ENCODE measurements at places on chromosomes 13 and 19.

GRCh38 chr19:38003438-38004185 lies 96.6 kb downstream of the SIPA1L3 start:
- DNase-seq = no peak

DNA sequence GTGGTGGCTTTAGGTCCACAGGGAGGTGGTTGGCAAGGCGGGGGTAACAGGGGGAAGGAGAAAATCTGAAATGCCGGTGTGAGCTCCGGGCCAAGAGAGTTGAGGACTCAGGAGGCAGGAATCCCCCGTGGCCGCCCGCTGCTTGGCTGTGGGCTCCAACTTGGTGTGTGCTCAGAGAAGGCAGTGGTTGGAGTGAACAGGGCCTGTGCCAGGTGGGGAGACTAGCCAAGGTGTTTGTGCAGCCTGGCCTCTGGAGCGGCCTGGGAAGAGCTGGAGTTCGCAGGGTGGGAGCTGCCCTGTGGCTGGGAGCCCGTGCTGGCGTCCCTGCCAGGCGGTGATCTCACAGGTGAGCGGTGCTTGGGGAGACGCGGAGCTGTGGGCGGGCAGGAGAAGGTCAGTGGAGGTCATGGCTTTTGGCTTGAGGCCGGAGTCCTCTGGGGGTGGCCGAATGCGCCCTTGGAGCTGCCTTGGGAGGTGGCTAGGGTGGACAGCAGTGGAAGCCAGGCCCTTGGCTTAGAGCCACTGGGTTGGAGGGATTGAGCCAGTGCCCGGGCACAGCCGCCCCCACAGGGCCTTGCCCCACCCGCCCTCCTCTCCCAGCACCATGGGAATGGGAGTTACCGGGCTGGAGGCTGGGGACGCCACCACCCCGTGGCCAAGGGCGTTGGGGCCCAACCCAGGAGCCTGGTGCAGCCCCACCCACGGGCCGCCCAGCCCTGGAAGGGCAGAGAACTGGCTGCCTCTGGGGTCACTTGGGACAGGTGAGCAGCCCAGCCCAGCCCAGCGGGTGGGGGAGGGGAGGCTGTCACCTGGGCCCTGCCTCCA lies 7.1 kb upstream of the CIRBP start:
- DNase-seq = peak; percentile 69

- no peak for DNase-seq
Measured at GRCh38 chr13:80340651-80341100, 250 bp downstream of the SPRY2 start.

- no peak for DNase-seq
Measured at GRCh38 chr19:58385891-58386575, 1.0 kb upstream of the RPS5 start.

DNA sequence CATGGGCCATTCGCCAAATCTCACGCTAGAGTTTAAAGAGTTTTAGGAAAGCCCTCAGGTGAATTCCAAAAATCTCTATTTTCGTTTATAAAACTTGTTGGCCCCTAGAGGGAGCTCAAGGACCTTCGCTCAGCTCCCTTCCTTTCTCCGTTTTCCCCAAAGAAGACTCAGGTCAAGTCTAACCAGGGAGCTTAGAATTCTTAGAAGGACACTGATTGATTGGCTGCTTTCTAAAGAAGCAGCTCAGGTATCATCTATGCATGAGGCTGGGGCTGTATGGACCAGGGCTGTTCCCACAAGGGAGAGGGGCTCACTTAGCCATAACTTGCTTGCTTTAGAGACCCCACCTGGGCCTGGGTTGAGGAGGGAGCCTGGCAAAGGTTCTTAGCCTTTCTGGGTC lies 20.5 kb downstream of the DZIP1 start:
- DNase-seq = peak; percentile 49

GRCh38 chr13:31049833-31050232 lies 111.9 kb downstream of the HSPH1 start:
- DNase-seq = no peak

DNA sequence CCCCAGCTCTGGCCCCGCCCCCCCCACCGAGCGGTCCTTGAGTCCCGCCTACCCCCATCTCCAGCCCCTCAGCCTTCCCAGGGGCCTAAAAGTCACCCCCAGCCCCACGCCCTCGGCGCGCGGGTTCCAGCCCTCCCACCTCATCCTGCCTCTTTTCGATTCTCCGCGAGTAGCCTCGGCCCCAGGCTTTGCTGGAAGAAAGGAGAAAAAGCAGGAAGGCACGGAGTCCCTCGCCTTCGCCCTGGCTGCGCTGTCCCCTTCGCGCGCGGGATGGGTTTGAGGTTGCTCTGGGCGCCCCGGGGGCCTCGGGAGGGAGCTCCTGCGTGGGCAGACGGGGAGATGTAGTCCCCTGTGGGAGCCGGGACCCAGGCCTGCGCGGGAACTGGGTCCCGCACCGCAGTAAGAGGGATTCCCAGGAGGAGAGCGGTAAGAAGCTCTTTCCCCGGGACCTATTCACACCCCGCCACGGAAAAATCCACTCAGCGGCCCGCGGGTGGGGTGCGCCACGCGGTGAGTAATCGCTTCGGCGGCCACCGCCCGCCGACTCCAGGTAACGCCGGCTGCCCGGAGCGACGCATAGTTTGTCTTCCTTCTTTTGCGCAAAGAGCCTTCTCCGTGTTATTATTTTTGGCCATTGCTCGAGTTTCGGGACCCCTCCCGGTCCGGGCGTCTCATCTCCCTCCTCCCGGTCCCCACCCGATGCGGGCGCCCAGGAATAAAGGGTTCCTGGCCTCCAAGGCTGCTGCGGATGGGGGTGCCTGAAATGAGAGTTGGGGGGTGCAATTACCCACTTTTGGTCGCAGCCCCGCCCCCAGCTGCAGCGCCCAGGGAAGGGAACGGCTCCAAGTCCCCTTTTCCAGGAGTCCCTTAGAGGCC lies 865 bp upstream of the CRLF1 start:
- DNase-seq = no peak

DNA sequence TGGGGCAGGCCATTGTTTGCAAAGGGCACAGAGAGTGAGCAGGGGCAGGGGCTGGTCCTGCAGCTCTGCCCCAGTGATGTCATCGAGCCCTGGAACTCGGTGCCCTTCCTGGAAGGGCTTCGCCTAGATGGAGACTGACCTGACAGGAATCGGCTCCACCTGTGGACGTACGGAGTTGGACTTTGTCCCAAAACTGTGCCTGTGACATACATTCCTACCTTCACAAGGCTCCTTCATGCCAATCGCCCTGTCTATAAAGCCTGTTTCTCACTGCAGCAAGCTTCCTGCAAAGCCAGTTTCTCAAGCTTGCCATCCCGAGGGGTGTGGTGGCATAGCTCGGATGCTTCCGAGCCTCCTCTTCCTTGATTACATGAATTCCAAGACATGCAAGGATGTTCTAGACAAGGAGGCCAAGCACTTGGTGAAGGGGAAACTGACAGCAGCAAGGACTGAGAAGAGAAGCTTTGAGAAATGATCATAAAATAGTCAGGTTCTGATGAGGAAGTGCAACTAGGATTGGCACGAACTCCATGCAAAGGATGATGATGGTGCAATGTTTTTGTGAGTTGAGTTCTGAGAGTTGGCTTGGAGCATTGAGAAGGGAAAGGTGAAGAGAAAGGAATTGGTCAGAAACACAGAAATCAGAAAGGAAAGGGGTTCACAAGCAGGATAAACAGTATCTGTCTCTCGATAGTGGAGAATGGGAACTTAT lies 73.6 kb upstream of the STK24 start:
- no peak for DNase-seq

DNA sequence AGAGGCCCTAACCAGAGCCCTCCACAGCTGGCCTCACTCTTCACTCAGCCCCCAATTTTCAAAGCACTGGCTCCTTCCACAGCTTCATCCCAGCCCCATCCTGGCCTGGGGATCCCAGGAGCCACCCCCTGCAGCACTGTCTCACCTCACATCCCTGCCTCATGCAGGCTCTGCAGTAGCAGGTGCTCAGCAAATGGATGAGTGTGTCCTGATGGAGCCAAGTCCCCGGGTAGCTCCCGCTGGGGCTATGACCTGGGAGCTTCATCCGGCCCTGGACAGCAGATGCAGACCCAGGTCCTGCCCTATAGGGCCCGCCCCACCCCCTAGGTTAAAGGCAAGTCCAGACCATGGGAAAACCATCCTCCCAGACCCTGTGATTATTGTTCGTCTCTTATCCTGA lies 143.2 kb upstream of the ZNF507 start:
- no peak for DNase-seq

DNA sequence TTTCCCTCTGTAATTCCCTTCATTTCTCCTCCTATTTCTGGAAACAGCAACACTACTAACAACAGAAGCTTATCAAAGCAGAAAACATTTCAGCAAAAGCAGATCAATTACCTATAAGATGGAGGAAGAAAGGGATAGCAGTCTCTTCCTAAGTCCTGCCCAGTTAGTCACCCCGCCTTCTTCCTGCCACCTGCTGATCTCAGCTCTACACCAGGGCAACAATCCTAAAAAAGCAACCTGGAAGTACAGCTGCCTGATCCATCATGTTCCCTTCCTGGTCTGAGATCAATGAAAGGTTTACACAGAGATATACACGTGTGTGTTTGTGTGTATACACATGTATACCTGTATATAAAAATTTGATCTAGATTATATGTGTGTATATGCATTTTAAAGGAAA lies 59.4 kb downstream of the TSC22D1 start:
- DNase-seq = no peak

DNA sequence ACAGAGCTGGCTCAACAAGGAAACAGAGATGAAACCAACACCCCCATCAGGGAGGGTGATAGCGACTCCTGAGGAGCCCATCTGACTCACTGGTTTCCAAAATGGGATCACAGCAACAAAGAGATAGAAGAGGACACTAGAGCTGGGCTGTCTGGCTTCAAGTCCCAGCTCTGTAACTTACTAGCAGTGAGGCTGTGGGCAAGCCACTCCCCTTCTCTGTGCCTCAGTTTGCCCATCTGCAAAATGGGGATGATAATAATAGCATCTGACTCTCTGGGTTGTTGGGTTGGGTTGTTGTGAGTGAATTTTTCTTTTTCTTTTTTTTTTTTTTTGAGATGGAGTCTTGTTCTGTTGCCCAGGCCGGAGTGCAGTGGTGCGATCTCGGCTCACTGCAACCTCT lies 14.3 kb downstream of the IGSF23 start:
- DNase-seq = no peak

DNA sequence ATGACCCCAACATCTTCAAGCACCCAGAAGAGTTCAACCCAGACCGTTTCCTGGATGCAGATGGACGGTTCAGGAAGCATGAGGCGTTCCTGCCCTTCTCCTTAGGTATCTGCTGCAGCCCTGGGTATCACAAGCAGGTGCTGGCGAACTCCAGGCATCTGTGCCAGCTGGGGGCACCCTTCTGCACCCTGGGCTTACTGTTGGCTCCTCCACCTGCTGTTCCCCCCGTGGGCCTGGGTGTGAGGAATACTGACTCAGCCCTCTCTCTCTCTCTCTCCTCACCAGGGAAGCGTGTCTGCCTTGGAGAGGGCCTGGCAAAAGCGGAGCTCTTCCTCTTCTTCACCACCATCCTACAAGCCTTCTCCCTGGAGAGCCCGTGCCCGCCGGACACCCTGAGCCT lies 13.0 kb downstream of the CYP2S1 start:
- DNase-seq = no peak

- DNase-seq = no peak
Measured at GRCh38 chr13:21031594-21032275, 29.7 kb downstream of the LATS2 start.

GRCh38 chr19:42252365-42253244 lies 2.3 kb downstream of the ERF start:
- no peak for DNase-seq

DNA sequence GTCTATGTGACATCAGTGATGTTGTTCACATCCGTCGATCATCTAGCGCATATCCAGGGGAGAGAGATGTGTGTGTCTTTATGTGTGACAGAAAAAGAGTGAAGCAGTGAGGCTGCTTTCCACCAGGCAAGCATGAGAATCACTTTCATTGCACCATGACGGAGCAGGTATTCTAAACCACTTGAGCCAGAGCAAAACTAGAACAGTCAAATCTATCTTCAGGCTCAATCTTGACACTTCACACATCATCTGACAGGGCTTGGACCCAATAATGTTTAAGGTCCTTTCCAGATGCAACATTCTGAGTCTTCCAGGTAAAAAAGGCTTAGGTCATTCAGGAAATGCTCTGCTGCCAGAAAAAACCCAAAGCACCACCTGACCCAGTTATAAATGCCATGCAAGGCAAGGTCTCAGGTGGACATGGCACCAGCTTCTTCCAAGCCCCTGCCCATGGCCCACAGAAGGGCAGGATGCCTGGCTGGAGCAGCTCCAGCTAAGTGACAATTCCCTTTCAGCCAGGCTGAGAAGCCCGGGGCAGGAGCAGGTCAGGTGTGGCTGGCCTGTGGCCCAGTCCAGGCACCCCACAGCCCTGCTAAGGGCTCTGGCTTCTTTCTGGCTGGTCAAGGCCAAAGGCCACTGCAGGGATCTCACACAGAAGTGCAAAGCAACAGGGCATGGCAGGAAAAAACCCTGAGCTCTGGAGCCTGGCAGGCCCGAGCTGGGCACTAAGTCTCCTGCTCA lies 5.0 kb downstream of the ELAVL1 start:
- no peak for DNase-seq

DNA sequence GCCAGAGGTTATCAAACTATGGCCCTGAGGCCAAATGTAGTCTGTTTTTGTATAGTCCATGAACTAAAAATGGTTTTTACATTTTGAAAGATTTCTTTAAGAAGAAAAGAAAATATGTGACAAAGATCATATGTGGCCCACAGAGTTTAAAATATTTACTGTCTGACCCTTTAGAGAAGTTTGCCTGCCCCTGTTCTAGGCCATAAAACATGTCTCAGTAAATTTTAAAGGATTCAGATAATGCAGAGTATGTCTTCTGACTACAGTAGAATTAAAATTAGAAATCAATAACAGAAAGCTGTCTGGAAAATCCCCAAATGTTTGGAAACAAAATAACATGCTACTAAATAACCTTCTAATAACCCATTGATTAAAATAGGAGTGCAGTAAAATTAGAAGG lies 86.3 kb downstream of the KCNRG start:
- DNase-seq = no peak

DNA sequence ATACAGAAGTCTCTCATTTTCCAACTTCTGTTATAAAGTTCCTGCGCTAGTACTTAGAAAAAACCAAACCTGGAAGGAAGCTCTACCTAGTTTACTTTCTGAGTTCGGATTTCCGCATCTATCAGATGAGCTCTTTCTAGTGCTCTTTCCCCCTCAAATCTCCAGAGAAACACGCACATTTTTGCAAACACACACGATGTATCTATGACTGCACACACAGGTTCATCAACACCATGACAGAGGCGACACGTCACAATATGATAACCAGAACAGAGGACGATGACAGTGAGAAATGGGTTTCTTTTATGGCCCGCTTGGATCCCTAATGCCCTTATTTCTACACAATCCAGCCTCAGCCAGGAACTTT lies 629 bp upstream of the LRRC63 start:
- DNase-seq = peak; percentile 66

GRCh38 chr13:68895696-68896095 lies 1211.9 kb upstream of the ATXN8OS start:
- no peak for DNase-seq

GRCh38 chr13:109288151-109288709 lies 498.2 kb downstream of the IRS2 start:
- no peak for DNase-seq

- DNase-seq = no peak
Measured at GRCh38 chr19:4060621-4061177, 6.0 kb downstream of the ZBTB7A start.

- no peak for DNase-seq
Measured at GRCh38 chr13:82165396-82166174, 1716.7 kb downstream of the SLITRK1 start.

- no peak for DNase-seq
Measured at GRCh38 chr19:1582201-1582600, 10.5 kb downstream of the MBD3 start.

- no peak for DNase-seq
Measured at GRCh38 chr13:25795277-25795676, 256.5 kb downstream of the SHISA2 start.

GRCh38 chr13:93765062-93765461 lies 538.5 kb downstream of the GPC6 start:
- no peak for DNase-seq
